Glutamatergic neuron (in vitro differentiated cells): ENCODE measurements at places on chromosomes 1 and 21.

DNA sequence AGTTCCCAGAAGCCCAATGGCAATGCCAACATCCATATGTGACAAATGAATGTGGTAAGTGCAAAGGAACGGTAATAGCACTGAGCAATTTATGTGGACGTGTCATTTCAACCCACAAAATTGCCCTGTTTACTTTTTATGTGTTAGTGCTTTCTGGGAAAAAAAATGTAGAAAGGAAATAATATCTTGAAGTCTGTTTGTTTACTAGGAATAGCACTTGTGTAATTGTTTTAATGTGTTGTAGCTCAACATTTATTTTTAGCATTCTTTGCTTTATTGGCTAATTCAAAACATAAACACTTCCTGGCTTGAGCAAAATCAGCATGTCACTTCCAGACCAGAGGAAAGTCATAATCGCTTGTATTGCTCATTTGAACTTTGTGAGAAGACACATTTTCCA lies 224.8 kb upstream of the KCNK2 start:
- no peak overlapping the region for H3K27ac ChIP-seq
- no peak for DNase-seq
- no peaks in the 10 kb centered on the region for H3K27me3 ChIP-seq
- H3K36me3 ChIP-seq, result no peaks in the 10 kb centered on the region

DNA sequence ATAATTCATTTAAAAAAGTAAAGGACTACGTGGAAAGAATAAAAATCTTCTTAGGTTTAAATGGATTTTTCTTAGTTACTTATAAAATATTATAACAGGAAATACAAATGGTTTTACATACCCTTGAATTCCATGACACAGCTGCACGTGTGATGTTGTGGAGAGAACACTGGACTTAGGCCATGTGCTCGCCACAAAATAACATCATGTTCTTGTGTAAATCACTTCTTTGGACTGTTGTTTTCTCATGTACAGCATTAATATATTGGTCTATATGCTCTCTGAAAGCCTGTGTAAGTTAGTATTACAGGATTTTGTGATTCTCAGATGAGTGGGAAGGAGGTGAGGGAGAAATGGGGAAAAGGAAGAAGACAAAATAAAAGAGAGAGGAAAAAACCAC lies 228.2 kb downstream of the DNM3 start:
- H3K27ac ChIP-seq, result no peak overlapping the region
- no peaks in the 10 kb centered on the region for H3K27me3 ChIP-seq
- no peak for DNase-seq
- H3K36me3 ChIP-seq, result no peaks in the 10 kb centered on the region
- H3K4me1 ChIP-seq, result no peaks in the 10 kb centered on the region

DNA sequence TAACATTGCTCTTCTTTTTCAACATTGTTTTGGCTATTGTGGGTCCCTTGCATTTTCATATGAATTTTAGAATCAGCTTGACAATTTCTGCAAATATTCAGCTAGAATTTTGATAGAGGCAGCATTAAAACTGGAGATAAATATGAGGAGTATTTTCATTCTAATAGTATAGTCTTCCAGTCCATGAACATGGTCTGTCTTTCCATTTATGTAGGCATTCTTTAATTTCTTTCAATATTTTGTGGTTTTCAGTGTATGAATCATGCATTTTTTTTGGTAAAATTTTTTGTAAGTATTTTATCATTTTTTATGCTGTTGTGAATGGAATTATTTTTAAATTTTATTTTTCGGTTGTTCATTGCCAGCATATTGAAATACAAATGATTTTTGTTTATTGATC lies 97.2 kb downstream of the DNAH14 start:
- H3K27ac ChIP-seq, result no peak overlapping the region
- no peak for DNase-seq
- no peak overlapping the region for H3K4me3 ChIP-seq
- H3K27me3 ChIP-seq, result peaks cover 1% of the 10 kb centered on the region
- H3K36me3 ChIP-seq, result peaks cover 9% of the 10 kb centered on the region

DNA sequence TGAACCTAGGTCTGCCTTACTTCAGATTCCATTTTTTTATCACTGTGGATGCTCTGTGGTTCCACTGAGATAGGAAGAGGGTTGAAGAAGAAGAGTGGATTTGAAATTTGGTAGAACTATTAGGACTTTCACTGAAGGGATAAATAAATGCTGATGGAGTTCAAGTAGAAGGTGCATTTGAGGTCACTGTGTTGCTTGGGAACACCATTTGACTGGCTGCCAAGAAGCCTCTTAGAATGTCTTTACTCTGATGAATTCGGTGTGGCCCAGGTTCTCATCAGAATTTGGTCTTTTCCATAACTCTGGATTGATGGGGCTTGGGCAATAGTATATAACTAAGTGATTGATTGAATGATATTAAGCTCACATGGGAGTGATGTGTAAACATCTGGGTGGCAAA lies 11.9 kb downstream of the XPR1 start:
- no peaks in the 10 kb centered on the region for H3K36me3 ChIP-seq
- no peak overlapping the region for H3K4me3 ChIP-seq
- DNase-seq, result no peak
- H3K27me3 ChIP-seq, result no peaks in the 10 kb centered on the region
- peaks cover 2% of the 10 kb centered on the region for H3K4me1 ChIP-seq
- no peak overlapping the region for H3K27ac ChIP-seq

- H3K4me1 ChIP-seq, result no peaks in the 10 kb centered on the region
- no peaks in the 10 kb centered on the region for H3K36me3 ChIP-seq
- no peak overlapping the region for H3K4me3 ChIP-seq
- no peak for DNase-seq
- H3K27ac ChIP-seq, result no peak overlapping the region
Measured at GRCh38 chr1:173114346-173114745, 63.6 kb upstream of the TNFSF18 start.

DNA sequence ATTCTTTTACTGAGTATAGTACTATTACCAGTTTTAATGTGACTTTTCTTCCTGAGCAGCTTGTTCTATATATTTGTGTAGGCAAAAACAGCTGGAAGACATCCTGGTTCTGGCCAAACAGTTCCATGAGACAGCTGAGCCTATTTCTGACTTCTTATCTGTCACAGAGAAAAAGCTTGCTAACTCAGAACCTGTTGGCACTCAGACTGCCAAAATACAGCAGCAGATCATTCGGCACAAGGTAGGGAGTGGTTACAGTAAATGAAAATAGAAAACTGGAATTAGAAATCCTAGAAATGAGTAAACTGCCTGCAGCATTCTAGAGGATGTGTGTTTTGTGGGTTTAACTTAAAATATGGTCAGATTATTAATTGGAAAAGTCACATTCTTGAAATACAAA lies 64.1 kb upstream of the BMP8A start:
- no peak overlapping the region for H3K27ac ChIP-seq
- H3K4me1 ChIP-seq, result no peaks in the 10 kb centered on the region
- no peaks in the 10 kb centered on the region for H3K36me3 ChIP-seq
- peaks cover 8% of the 10 kb centered on the region for H3K27me3 ChIP-seq
- no peak for DNase-seq

DNA sequence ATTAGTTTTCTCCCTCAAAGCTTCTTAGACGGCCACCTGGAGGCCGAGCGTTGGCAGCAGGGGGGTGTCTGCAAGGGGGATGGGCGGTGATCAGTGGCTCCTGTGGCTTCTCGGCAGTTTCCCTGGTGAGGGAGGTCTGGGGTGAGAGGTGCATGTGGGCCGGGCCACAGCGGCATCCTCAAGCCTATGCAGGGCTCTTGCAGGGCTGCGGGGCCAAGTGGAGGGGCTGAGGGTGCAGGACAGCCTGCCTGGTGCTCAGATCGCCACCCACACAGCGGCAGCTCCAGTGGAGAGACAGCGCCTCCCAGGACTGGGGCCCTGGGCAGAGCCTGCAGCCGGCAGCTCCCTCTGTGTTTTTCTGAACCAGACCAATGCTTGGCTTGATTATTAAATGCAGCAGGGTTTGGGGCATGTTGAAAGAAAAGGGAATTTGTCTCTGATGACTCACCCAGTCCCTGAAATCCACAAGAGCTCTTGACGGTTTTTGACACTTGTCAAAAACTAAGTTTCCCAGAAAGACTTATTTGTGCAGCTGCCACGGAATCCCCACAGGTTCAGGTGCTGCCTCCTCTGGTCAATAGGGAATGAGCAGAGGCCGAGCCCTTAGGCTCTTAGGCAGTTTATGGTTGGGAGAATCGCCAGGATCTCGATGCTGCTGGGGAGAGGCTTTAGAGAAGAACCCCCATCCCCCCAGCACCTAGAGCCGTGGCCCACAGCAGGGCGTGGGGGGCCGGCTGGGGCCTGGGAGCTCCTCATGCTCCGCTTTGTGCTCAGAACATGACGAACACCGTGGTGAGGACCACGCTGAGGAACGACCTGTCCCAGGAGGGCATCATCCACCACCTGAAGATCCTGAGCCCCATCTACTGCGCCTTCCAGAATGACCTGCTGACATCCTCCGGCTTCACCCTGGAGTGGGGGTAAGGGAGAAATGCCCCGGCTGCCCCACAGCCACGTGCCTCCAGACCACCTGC lies 54.7 kb downstream of the UMODL1 start:
- H3K27ac ChIP-seq, result no peak overlapping the region
- H3K4me3 ChIP-seq, result no peak overlapping the region
- no peaks in the 10 kb centered on the region for H3K36me3 ChIP-seq
- peaks cover 5% of the 10 kb centered on the region for H3K4me1 ChIP-seq
- no peak for DNase-seq

DNA sequence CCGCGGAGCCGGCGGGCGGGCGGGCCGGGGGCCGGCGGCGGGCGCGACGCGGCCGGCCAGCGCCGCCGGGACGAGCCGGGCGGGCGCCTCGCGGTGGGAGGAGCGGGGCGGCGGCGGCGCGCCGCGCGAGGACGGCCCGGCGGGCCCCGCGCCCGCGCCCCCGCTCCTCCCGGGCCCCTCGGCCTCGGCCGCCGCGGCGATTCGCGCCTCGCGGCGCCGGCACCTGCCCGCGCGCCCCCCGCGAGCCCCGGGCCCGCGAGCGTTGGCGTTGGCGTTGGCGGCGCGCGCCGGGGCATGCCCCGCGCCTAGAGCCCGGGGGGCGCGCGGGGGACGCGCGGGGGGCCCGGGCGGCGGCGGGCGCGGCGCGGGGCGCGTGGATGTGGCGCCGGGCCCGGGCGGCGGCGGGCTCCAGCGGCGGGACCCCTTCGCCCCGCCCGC lies at the start of gene SKI:
SKI (plus strand) TSS at position 163 of the 438 bp plus-strand sequence. CDS start 448 bp downstream, outside the sequence.
- DNase-seq, result no peak
- H3K27me3 ChIP-seq, result peaks cover 28% of the 10 kb centered on the region
- peak within 1 kb of the TSS; percentile 99 for H3K4me3 ChIP-seq
- H3K27ac ChIP-seq, result peak within 1 kb of the TSS; percentile 91
- H3K36me3 ChIP-seq, result no peaks in the 10 kb centered on the region

- H3K4me1 ChIP-seq, result peaks cover 40% of the 10 kb centered on the region
- no peak overlapping the region for H3K4me3 ChIP-seq
- peaks cover 15% of the 10 kb centered on the region for H3K27me3 ChIP-seq
- no peaks in the 10 kb centered on the region for H3K36me3 ChIP-seq
- H3K27ac ChIP-seq, result no peak overlapping the region
- DNase-seq, result no peak
Measured at GRCh38 chr1:9440763-9441194, 98.5 kb upstream of the SLC25A33 start.

DNA sequence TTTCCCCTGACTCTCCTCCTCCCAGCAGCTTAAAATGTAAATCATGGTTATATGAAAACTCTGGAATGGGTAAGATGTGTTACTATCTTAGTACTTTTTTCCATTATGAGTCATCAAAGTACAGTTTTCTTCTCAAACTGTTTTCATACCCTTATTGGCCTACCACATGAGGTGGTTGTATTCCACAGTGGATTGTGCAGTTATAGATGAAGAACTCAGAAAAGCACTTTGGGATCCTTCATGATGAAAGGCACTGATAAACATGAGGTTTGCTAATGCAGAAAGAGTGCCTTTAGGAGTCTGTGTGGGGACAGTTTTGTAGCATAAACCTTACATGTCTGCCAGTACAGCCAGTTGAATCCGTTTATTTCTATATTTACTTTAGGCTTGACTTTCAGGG lies 32.0 kb upstream of the MYOCOS start:
- no peak for DNase-seq
- no peak overlapping the region for H3K4me3 ChIP-seq
- no peaks in the 10 kb centered on the region for H3K27me3 ChIP-seq
- H3K27ac ChIP-seq, result no peak overlapping the region
- no peaks in the 10 kb centered on the region for H3K4me1 ChIP-seq
- H3K36me3 ChIP-seq, result no peaks in the 10 kb centered on the region

DNA sequence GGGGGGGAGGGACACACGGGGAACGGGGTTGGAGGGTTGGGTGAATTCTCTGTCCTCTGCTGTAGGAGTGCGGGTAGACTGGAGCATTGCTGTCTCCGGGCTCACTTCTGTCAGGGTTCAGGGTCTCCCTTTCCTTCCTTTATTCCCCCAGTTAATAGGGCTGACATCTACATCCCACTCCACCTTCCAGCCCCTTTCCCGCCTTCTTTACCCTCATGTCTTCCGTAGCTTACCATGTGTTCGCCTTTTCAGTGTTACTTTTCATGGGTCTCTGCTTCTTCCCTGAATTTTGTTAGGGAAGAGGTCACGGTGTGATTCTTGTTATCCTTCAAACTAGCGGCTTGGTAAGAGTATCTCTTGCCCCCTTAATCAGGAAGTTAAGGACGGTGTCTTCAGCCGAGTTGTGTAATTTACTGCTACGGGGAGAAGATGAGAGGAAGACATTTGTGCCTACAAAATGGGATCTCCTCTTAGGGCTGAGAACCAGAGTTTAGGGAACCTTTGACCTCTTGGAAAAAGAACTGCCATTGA lies 917 bp downstream of the RAP1A start:
- peak overlapping the region; percentile 68 for H3K27ac ChIP-seq
- no peaks in the 10 kb centered on the region for H3K27me3 ChIP-seq
- DNase-seq, result no peak
- H3K36me3 ChIP-seq, result no peaks in the 10 kb centered on the region
